ENCODE measurements at places on chromosomes 6 and 20.

GRCh38 chr6:12967686-12968085 is 251.1 kb downstream of the PHACTR1 start:
- no peak for DNase-seq

GRCh38 chr6:52213127-52213526 is 27.0 kb downstream of the IL17A start:
- no peak for DNase-seq

DNA sequence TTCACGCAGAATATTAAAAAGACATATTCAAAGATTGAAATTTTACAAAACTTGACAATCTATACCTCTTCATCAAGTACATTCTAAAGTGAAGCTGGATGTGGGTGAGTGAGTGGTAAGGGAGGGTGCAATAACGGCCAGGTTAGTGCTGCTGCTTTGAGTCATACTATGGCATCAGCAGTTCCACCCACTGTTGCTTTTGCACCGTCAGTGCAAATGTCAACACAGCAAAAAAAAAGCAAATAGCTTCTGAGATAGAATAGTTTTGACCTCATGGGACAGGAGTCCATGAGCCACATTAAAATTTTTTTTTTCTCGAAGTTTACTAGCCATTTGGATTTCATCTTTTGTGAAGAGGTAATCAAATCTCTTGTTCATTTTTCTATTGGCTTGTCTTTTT is 31.8 kb downstream of the PSMF1 start:
- peak; percentile 27 for DNase-seq

DNA sequence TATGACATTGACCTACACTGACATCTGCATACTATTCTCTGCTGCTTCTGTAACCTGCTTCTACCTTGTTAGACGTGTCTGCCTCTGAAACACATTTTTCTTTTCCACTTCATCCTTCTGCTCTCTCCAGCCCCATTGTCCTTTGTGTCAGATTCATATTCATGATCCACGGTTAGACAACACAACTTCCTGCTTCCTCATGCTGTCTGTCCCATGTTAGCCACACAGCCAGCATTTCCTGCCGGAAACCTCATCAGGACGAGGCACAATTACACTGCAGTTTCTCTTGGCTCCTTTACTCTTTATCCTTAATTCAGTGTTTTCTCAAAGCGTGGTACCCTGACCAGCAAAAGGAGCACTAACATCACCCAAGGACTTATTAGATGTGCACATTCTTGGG is 150.2 kb downstream of the TBC1D7 start:
- no peak for DNase-seq

DNA sequence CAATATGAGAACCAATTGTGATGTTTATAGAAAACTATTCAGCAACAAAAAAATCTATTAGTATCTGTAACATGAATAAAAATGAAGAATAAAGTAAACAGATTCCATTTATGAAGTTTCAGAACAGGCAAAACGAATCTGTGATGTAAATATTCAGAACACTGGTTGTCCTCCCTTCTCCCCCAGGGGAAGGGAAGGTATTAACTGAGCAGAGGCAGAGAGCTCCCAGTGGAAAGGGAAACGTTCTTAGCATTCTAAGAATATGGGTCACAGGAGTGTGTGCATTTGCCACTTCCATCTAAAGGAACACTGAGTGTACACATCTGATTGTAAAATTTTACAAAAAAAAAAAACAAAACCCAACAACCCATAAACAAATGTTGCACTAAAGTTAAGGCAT is 23.1 kb downstream of the SPAG4 start:
- DNase-seq: no peak
